ENCODE measurements at places on chromosomes 4 and X. TPM values are rescaled to one million over a fixed set of nuclear protein-coding genes. Genes with fewer than 3 reads are reported as not detected.

- H3K4me3 ChIP-seq, result no peak overlapping the region
- no peaks in the 10 kb centered on the region for H3K36me3 ChIP-seq
- H3K27ac ChIP-seq, result no peak overlapping the region
- H3K27me3 ChIP-seq, result peaks cover 36% of the 10 kb centered on the region
- DNase-seq, result peak; percentile 30
These were observed 3.0 kb downstream of the LINC00632 start for GRCh38 chrX:140712413-140713173.

- H3K36me3 ChIP-seq, result peaks cover 2% of the 10 kb centered on the region
- H3K4me1 ChIP-seq, result no peaks in the 10 kb centered on the region
- DNase-seq, result peak; percentile 27
- no peak overlapping the region for H3K4me3 ChIP-seq
These were observed 12.7 kb upstream of the GTPBP6 start for GRCh38 chrX:331151-331824.

- no peaks in the 10 kb centered on the region for H3K27me3 ChIP-seq
- H3K27ac ChIP-seq, result no peak overlapping the region
- H3K36me3 ChIP-seq, result no peaks in the 10 kb centered on the region
These were observed 120.2 kb upstream of the NDST4 start for GRCh38 chr4:115233600-115233999.

DNA sequence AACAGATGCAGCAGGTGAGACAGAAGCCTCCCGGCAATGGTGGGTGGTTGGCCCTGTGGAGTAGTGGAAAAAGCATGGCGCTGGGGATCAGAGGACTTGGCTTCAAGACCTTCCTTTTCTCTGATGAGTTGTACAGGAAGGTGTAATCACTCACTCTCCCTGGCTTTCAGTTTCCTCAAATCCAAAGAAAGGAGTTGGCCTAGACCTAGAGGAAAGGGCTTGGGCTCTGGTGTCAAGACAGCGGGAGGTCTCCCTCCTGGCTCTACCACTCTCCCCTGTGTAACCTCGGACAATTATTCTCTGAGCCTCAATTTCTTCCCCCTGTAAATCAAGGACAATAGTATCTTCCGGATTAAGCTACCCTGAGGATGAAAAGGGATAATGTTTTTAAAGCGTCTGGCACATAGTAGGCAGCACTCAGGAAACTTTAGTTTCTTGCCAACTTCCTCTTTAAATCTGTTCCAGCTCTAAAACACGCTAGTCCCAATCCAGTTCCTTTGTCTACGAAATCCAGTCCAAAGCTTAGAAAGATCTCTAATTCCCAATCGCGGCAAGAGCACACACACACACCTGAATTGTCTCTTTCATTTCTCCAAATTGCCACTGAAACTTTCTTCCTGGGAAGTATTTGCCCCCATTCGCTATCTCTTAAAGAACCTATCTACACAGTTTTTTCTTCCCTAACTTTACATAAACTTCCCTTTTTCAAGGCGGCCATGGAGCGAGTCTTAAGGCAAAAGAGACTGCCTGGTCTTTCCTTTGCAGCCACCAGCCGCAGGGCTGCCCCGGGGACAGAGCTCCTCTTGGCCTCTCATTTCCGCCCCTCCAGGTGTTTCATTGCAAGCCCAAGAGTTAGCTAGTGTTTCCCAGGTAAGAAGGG is 29.9 kb upstream of the GPC4 start:
- H3K27me3 ChIP-seq, result peaks cover 33% of the 10 kb centered on the region
- H3K27ac ChIP-seq, result no peak overlapping the region
- peaks cover 6% of the 10 kb centered on the region for H3K4me1 ChIP-seq
- peak overlapping the region; percentile 23 for H3K4me3 ChIP-seq

DNA sequence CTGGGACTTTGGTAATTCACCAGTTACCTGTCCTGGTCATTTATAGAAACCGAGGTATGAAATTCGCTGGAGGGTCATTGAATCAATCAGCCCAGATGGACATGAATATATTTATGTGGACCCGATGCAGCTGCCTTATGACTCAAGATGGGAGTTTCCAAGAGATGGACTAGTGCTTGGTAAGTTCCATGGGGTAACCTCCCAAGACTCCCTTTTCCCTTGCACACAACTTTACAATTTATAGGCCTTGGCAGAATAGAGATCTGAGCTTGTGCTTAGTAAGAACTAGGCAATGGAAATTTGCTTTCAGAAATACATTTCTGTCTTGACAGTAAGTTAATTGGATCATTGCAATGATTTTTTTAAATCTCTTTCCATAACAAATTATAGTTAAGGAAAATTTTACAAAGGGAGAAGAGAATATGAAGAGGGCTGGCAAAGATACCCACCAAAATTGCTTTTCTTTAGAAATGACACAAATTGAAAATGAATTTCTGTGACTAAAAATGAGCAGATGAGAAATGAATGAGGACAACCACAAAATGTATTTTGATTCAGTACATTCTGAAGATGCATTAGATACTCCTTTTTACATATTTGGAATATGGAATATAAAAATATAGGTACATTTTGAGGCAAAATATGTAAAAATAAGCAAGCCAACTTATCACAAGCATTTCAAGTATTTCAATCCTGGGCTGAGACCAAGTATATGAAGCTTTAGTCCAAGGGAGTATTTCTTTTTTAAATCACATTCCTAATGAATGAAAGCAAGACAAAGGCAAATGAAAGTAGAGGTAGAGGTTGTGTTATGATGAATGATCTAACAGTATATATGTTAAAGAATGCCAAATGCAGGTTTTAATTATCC is 45.9 kb downstream of the PDGFRA start:
- H3K4me1 ChIP-seq, result peaks cover 30% of the 10 kb centered on the region
- no peak overlapping the region for H3K4me3 ChIP-seq
- no peak for DNase-seq
- peaks cover 53% of the 10 kb centered on the region for H3K27me3 ChIP-seq
- H3K27ac ChIP-seq, result peak overlapping the region; percentile 82
- H3K36me3 ChIP-seq, result no peaks in the 10 kb centered on the region

GRCh38 chrX:16386126-16386525 is 218.8 kb downstream of the MAGEB17 start:
- no peak for DNase-seq
- no peaks in the 10 kb centered on the region for H3K4me1 ChIP-seq
- H3K4me3 ChIP-seq, result no peak overlapping the region
- H3K27ac ChIP-seq, result no peak overlapping the region
- H3K27me3 ChIP-seq, result peaks cover 16% of the 10 kb centered on the region
- H3K36me3 ChIP-seq, result no peaks in the 10 kb centered on the region

DNA sequence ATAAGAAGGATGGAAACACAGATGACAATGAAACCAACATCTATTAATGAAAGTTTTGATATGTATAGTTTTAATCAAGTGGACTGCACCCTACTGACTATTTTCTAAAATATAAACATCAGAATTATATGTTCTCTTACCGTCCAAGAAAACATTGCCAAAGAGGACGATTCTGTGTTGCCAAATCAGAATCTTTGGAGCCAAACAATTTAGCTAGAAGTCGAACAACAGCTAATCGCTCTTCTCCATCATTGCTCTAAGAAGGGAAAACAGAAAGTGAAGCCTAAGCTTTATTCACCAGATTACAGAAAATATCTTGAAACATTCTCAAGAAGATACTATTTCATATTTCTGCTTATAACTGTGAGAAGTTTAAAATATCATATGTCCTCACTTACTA is 64.2 kb downstream of the PDS5A start:
- H3K4me3 ChIP-seq, result no peak overlapping the region
- H3K27ac ChIP-seq, result peak overlapping the region; percentile 15
- H3K27me3 ChIP-seq, result no peaks in the 10 kb centered on the region
- no peaks in the 10 kb centered on the region for H3K4me1 ChIP-seq
- H3K36me3 ChIP-seq, result peaks cover 2% of the 10 kb centered on the region

- H3K36me3 ChIP-seq, result peaks cover 4% of the 10 kb centered on the region
- peak overlapping the region; percentile 75 for H3K4me3 ChIP-seq
- H3K27me3 ChIP-seq, result no peaks in the 10 kb centered on the region
- no peak for DNase-seq
- peaks cover 60% of the 10 kb centered on the region for H3K4me1 ChIP-seq
- peak overlapping the region; percentile 93 for H3K27ac ChIP-seq
These were observed 18.9 kb downstream of the TSPAN5 start for GRCh38 chr4:98639523-98639922.

- H3K36me3 ChIP-seq, result no peaks in the 10 kb centered on the region
- no peak for DNase-seq
- H3K4me1 ChIP-seq, result no peaks in the 10 kb centered on the region
- H3K27ac ChIP-seq, result no peak overlapping the region
- no peak overlapping the region for H3K4me3 ChIP-seq
These were observed 244.1 kb upstream of the EDNRA start for GRCh38 chr4:147236806-147237205.

GRCh38 chrX:153297376-153297775 is 24.2 kb downstream of the PNMA6F start:
- H3K4me3 ChIP-seq, result no peak overlapping the region
- DNase-seq, result no peak
- H3K27me3 ChIP-seq, result peaks cover 68% of the 10 kb centered on the region
- no peak overlapping the region for H3K27ac ChIP-seq
- H3K4me1 ChIP-seq, result peaks cover 11% of the 10 kb centered on the region

DNA sequence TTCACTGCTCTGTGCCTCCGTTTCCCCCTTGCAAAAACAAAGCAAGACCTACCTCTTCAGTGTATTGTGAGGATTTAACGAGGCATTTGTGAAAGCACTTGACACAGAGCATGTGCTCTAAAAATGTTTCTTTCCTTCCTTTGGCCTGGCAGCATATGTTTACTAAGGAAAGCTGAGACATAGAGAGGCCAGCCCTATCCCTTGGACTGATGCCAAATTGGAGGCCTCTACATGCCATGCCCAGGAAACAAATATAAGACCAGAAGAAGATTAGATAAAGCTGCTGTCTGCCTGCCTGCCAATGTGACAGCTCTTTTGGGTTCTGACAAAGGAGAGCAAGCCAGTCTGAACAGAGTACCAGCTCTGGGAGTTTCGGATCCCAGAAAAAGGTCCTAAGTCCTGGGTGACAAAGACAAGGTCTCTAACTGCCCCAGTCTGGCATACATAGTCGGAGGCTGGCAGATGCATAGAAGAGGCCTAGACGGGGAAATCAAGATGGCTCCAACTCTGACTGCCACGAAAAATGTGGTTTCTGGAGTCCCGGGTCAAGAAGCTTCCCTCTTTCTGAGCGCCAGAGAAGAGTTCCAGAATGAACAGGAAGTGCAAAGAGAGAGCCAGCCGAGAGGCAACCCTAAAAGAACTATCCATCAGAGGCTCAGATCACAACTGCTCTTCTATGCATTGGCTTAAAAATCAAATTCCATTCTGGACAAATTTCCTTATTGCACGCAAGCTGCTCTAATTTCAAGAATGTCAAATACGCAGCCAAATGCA is 25.8 kb downstream of the OTUD6A start:
- no peak overlapping the region for H3K27ac ChIP-seq
- H3K4me1 ChIP-seq, result no peaks in the 10 kb centered on the region
- peaks cover 6% of the 10 kb centered on the region for H3K27me3 ChIP-seq
- no peak overlapping the region for H3K4me3 ChIP-seq
- H3K36me3 ChIP-seq, result no peaks in the 10 kb centered on the region

DNA sequence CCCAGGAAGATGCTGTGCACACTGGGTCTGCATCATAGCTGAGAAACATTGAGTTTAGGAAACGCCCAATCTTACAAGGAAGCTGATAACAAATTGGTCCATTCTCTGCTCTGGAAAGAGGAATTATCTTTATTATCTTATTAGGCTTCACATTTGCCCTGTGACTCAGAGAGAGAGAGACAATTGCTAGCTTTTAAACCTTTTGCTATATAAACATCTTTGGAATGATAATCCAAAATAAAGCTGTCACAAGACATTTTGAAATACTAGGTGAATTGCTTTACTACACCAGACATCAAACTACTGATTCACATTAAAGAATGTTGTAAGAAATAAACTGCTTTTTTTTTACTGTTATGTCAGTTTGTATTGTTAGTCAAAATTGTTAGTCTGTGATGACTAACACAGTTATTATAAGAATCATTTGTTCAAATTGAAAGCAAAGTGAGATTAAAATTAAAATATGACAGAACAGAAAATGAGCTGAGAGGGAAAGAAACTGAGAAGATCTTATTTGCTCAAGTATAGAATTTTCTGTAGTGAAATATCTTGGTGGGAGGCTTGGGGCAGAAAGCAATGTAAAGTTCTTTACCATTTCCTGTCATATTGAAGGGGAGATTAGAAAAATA is 765.4 kb upstream of the PCDH10 start:
- H3K27ac ChIP-seq, result no peak overlapping the region
- no peaks in the 10 kb centered on the region for H3K4me1 ChIP-seq
- no peak overlapping the region for H3K4me3 ChIP-seq
- H3K27me3 ChIP-seq, result no peaks in the 10 kb centered on the region

GRCh38 chr4:41410049-41410448 is 127.9 kb upstream of the LIMCH1 start:
- DNase-seq, result no peak
- no peak overlapping the region for H3K27ac ChIP-seq
- H3K4me1 ChIP-seq, result no peaks in the 10 kb centered on the region
- no peak overlapping the region for H3K4me3 ChIP-seq

GRCh38 chr4:179268791-179269190 is 1826.6 kb upstream of the AGA start:
- H3K27ac ChIP-seq, result no peak overlapping the region
- H3K4me1 ChIP-seq, result no peaks in the 10 kb centered on the region
- H3K27me3 ChIP-seq, result no peaks in the 10 kb centered on the region
- H3K4me3 ChIP-seq, result no peak overlapping the region
- DNase-seq, result no peak
- peaks cover 3% of the 10 kb centered on the region for H3K36me3 ChIP-seq

DNA sequence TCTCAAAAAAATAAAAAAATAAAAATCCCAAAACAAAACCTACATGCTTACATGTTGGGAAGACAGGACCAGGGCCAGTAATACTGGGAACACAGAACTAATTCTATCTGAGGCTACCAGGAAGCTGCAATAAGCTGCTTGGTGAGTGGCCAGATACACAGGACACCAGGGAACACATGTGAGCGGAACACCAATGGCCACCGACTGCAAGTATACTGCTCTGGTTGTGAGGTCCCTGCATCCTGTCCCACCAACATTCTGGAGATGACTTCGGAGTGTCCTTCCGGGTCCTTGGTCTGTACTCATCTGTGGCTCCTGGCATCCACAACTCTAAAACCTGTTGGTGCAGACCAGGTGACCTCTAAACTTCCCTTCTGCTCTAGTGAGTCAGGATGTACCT is 2.7 kb downstream of the TNIP2 start:
- no peak overlapping the region for H3K27ac ChIP-seq
- H3K36me3 ChIP-seq, result peaks cover 8% of the 10 kb centered on the region
- H3K4me1 ChIP-seq, result peaks cover 67% of the 10 kb centered on the region
- DNase-seq, result no peak
- H3K27me3 ChIP-seq, result no peaks in the 10 kb centered on the region

DNA sequence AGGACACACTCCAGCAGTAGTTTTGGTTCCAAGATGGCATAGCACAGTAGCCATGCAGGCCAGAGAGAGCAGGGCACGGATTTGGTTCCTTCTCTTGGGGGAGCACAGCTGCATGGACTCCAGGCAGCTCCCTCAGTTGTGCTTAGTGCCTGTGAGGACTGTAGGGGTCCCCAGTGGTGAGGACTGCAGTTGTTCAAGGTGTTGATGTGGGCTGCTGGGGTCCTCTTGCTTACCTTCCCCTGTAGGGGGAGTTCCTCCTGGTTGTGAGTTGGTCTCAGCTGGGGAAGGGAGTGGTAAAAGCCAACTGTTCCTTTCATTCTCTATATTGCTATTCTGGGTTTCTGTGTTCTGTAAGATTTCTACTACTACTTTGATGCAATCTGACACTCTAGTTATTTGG is 606.5 kb downstream of the MAGEB5 start:
- DNase-seq, result no peak
- no peaks in the 10 kb centered on the region for H3K4me1 ChIP-seq
- H3K4me3 ChIP-seq, result no peak overlapping the region
- no peaks in the 10 kb centered on the region for H3K27me3 ChIP-seq
- no peaks in the 10 kb centered on the region for H3K36me3 ChIP-seq

FAM149A gene
- total RNA-seq, result 2.0 TPM

USP17L5 gene
- not detected for total RNA-seq

CFI gene
- total RNA-seq, result 0.81 TPM

MXRA5 gene
- not detected for total RNA-seq

DMP1 gene
- total RNA-seq, result not detected

All from activated T-cell treated with anti-CD3 and anti-CD28 coated beads, Interleukin-2, amount 50 U/mL, for 72 hours (primary cell).